Tibial artery (tissue), 4 donors: ENCODE measurements at places on chromosomes 16 and 17.

- DNase-seq = no peak
Measured at GRCh38 chr16:16988963-16989362, 481.8 kb downstream of the XYLT1 start.

DNA sequence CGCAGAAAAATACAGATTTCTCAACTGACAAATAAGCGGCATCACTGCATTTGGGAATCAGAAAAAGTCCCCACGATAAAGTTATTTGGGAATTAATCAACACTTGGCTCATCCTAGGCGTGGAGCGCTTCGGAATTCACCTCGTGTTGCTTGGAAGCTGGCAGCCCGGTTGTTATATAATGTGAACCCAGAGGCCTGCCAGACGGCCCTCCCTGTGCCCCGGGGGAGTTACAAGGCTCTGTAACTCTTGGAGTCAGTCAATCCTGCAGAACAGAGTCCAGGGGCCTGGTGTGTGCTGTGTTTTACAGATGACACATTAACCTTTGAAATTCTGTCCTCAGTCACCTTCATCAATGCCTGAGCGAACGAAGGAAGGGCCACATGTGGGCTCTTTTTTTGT, 111.1 kb downstream of the PITPNC1 start:
- peak; percentile 57 for DNase-seq

GRCh38 chr17:38568845-38569510, 36.8 kb downstream of the SRCIN1 start:
- no peak for DNase-seq

DNA sequence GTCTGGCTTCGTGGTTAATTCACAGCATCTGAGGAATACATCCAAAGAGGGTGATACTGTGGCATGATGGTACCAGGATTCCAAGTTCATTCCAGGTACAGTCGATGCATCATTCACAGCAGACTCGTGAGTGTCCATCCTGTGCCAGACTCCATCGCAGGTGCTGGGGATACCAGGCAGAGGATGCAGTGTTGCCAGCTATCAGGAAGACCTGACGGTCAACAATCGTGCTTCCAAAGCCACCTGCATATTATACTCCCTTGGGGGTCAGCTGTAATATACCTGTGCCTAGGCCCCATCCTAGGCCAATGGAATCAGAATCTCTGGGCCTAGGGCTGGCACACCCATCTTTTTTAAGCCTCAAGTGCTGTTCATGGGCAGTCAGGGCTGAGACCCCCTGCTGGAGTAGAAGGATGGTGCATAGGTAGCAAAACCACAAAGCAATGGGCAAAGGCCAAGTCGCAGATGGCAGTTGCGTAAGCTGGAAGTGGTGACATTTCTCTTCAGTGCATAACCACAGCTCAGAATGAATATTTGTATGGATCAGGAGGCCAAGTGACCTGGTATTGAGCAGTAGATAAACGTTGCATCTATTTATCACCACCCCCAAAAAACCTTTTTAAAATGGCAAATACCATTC, 42.9 kb upstream of the C16orf78 start:
- no peak for DNase-seq

DNA sequence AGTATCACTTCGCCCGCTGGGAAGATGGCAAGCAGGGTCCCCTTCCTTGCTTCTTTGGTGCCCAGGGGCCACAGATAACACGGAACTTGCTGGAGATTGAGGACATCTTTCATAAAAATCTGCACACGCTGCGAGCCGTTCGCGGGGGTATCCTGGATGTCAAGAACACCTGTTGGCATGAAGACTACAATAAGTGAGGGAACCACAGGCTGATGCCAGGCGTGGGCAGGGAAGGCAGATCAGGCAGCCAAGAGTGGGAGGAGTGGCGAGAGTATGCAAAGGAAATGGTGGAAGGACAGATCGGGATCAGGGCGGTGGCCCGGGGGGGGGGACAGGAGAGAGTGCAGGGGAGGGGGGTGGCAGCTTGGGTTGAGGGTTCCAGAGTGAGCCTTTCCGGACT, 22.2 kb downstream of the DNAH2 start:
- no peak for DNase-seq

GRCh38 chr16:60285794-60286193, 1551.7 kb upstream of the GOT2 start:
- DNase-seq = no peak

- DNase-seq = peak; percentile 55
Measured at GRCh38 chr16:2160915-2161551, 5.5 kb downstream of the TRAF7 start.

GRCh38 chr16:19105891-19106624, 7.7 kb upstream of the ITPRIPL2 start:
- peak; percentile 67 for DNase-seq

GRCh38 chr16:49598383-49599170, 225.0 kb downstream of the C16orf78 start:
- no peak for DNase-seq

GRCh38 chr17:69213059-69213813, 15.4 kb downstream of the ABCA10 start:
- DNase-seq = no peak

GRCh38 chr17:35804658-35805192, 4.6 kb upstream of the TAF15 start:
- DNase-seq = no peak

DNA sequence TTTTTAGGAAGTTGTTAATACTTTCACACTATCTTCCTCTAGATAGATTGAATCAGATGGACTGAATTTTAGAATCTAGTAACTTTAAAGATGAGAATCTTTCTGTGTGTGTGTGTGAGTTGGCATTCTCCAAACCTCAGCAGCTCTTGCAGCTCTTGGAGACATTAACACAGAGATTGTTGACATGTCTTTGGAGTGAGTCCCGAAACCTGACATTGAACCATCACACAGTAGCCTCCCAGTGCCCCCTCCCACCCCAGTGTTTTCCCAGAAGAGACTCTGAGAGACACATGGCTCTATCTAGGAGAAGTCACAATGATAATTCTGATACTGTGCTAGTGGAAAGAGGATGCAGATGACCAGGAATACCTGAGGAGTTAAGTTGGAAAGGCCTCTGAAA, 103.9 kb downstream of the CNTNAP4 start:
- DNase-seq = no peak

DNA sequence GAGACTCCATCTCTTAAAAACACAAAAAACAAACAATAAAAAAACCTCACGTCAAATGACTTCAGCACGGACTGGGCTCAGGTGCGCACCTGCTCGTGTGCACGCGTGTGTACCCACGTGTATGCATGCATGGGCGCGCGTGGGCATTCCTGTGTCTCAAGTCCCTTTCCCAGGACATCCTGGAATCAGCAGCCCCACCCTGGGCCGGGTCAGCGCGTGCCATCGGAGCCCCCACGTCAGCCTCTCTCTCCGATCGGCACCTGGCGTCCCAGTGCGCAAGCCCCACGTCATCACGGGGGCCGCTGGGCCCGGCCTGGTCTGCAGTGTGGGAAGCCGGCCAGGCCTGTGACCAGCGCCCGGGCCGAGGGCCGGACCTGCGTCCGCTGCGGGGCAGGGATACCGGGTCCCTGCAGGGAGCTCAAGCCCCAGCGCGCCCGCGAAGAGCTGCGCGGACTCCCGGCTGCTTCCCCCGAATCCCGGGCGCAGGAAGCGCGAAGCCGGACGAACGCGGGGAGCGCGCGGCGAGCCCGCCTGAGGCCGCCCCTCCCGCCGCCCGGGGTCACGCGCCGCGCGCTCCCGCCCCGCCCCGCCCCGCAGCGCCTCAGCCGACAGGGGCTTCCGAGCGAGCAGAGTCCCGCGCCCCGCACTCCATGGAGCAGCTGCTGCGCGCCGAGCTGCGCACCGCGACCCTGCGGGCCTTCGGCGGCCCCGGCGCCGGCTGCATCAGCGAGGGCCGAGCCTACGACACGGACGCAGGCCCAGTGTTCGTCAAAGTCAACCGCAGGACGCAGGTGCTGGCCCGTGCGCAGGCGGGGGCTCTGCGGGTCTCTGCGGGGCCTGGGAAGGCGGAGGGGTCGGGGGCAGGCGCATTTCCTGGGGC, at the start of gene FN3K:
Gene FN3K (plus strand): TSS at position 629 of the 880 bp plus-strand sequence. CDS start 22 bp downstream, at position 651.
- peak; percentile 47 for DNase-seq

DNA sequence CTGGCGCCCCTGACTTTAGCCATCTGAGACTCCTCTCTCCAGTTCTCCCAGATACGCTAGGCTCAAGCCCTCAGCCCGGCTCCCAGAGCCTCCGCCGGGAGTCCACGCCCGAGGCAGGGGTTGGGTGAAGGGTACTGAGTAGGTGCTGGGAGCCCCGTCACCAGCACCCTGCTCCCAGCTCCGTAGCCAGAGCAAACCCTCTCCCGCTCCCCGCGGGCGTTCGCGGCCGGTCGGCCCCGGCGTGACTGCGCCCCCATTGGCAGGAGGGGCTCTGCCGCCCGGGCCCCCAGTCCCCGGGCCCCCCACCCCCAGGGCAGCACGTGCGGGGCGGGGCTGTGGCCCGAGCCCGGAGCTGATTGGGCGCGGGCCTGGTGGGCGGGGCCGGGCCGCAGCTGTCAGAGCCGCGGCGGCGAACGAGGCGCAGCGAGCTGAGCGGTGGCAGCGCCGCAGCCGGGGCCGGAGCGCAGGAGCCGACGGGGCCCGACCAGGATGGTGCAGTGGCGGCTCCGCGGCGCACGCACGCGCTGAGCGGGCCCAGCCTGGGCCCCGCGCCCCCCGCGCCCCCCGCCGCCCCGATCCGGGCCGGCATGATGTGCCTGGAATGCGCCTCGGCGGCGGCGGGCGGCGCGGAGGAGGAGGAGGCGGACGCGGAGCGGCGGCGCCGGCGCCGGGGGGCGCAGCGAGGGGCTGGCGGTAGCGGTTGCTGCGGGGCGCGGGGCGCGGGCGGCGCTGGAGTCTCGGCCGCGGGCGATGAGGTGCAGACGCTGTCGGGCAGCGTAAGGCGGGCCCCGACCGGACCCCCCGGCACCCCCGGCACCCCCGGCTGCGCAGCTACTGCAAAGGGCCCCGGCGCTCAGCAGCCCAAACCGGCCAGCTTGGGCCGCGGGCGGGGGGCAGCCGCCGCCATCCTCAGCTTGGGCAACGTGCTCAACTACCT, at the start of gene SPNS2:
Gene SPNS2 (plus strand): TSS at position 421 of the 937 bp plus-strand sequence. CDS start 167 bp downstream, at position 588.
- peak; percentile 78 for DNase-seq

DNA sequence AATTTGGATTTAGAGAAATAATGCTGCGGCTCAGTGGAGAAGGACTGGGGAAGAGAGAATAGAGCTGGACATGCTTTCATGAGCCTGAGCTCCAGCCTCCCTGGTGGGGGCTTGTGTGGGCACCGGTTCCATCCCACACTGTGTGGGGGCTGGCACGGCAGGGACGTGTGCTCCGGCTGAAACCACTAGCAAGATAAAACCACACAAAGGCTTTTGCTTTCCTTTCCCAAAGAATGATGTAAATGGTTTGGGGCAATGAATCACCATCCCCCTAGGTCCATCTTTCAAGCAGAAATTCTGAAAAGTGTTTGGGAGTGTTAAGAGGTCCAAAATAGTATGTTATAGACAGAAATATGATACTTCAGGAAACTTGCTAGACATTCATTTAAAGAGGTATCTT, 77.0 kb downstream of the CDH11 start:
- DNase-seq = no peak

DNA sequence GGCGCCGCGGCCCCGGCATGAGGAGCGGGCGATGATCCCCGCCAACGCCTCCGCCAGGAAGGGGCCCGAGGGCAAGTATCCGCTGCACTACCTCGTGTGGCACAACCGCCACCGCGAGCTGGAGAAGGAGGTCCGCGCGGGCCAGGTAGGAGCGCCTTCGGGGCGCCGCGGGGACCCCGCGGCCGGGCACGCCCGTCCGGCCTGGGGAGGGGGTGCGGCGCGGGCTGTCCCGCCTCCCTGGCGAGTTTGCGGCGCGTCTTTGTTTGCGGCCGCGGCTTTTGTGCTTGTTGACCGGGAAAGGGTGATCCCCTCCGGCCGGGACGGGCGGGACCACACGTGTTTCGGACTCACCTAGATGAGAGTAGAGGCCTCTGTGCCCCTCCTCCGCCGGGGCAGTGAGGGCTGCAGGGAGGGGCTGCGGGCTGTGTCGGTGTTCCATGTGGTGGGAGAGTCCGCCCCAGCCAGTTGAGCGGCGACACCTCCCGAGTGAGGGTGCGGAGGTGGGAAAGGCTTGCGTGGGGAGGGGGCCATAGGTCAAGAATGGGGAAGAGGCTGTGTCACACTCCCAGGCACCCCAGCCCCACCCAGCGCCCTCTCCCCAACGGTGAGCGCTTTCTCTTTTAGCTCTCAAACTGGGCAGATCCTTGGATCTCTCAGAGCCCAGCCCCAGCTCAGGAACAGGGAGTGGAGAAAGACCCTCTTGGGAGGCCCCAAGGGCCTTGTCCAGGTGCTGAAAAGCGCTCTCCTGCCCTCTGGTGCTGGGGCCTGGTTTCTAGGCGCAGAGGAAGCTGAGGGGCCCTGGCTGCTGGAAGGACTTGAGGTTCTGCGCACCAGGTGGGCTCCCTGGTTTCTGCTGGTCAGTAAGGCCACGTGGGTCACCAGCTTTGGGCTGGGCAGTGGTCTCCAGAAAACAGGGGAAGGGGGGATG, 923 bp downstream of the ANKRD13B start:
- no peak for DNase-seq

DNA sequence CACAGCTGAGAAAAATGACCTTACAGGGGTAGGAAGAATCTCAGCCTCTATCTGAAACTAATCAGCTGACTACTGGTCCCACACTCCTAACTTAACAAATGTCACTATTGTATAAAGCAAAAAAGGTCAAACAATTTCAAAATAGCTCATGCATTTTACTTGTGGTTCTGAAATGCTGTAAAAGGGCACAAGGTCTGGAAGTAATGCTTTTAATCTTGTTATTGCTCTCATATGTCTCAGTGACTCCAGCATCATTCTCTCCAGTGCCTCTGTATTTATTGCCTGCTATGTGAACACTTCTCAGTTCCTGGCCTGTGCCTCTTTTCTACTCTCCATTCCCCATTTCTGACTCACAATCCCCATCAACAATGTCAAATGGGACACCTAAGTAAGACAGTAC, 937.7 kb downstream of the CDH11 start:
- DNase-seq = no peak

GRCh38 chr16:9766891-9767290, 415.3 kb downstream of the GRIN2A start:
- no peak for DNase-seq

DNA sequence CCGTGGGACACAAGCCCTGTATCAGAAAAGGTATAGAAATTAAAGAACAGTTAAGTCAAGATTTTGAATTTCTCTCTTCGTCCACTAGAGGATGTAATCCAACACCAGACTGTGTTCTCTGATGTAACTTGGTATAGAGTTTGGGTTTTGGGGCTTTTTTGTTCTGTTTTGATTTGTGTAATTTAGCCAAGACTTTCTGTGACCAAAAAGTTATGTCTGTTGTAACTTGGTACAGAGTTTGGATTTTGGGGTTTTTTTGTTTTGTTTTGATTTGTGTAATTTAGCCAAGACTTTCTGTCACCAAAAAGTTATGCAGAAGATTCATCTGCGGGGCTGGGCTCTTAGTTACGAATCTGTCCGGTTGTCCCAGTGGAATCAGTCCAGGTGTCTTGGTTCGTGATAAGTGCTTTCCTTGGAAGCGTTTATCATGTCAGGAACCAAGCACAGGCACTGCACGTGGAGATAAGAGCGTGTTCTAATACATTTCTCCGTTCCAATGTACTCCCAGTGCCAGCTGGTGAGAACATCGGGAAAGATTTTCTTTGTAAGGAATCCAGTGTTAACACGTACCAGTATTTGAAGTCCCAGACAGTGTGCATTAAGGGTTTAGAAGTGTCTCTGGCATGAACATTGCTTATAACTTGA, 44.1 kb upstream of the SEC14L1 start:
- DNase-seq = peak; percentile 55
